ENCODE measurements at places on chromosomes 5 and 9.

GRCh38 chr5:32814141-32814540 is 103.0 kb downstream of the NPR3 start:
- DNase-seq: no peak

DNA sequence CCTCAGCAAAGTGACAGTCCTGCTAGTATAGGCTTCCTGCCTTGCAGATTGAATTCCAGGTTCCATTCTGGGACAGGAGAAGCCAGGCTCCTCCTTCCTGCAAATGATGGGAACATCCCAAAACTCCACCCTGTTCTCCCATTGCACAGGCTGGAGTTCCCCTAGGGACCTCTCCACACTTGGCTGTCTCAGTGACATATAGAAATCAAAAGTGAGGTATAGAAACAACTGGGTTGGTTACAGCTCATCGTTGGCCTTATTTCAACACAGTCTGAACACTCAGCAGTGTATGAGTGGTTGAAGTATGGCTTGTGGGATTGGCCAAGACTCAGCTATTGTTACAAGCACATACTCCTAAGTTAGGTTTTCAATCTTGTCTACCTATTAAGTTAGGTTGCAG is 157.8 kb upstream of the FTMT start:
- DNase-seq: peak; percentile 26

DNA sequence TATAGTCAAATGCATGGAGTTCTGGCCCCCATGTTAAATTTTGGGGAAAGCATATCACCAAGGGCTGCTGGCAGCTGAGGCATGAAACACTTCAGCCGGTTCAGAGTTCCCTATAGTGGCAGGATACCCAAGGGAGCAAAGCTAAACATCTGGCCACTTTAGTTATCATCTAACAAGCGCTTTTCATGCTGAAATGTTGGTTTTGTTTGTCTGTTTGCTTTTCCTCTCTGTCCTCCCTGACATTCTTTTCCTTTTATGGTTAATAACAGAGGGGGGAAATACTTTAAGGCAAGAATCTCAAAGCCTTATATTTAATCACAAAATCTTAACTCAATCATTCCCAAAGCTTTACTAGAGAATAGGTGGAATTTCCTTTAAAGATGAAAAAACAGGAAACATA is 11.9 kb downstream of the APBA1 start:
- no peak for DNase-seq

DNA sequence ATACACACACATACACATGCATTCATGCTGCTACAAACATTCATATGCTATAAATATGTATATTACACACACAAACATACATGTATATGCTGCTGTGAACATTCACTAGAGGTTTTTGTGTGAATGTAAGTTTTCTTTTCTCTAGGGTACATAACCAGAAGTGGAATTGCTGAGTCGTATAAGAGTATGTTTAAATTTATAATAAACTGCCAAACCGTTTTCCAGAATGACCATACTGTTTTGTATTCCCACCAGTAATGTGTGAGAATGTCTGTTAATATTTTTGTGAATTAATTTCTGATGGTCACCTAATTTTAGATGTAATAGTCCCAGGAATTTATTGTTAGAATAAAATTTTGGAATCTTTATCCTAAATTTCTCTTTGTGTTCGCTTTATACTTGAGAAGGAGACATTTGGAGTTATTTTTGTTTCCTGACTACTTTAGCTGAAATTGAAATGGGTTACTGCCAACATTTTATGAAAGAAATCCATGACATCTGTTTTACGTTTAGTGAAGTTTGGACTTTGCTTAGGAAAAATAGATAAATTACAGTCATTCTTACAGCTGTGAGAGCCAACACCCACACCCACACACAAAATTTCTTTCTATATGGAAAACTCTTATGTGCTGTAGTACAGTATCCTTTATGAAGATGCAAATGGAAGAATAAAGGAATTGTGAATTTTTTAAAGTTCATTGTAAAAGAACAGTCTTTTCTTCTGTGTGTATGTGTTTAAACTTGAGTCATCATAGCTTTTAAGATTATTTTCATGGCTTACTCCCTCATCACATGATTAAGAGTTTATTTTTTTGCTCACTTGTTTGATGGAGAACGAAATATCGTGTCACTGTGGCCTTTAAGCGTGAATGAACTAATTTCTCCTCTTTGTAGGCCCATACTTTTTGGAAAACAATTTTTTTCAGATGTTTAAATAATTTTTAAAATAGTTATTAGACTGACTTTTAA is 24.3 kb downstream of the CENPP start:
- DNase-seq: peak; percentile 65

DNA sequence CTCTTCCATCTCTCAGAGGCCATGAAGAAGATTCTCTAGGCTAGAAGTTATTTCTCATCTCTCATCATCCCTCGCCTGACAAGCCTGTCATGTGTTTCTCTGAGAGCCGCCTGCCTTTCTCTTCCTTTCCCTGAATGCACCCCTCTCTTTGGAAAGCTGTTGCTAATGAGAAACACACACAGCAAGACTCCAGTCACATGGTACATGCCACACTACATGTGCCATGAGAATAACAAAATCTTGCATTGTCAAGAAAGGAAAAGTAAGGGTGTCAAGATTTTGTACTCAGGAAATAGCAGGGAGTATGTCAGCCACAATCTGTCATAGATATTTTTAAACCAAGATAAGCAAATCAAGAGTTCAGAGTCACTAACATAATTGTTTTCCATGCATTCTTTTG is 8.9 kb downstream of the AGXT2 start:
- DNase-seq: no peak

DNA sequence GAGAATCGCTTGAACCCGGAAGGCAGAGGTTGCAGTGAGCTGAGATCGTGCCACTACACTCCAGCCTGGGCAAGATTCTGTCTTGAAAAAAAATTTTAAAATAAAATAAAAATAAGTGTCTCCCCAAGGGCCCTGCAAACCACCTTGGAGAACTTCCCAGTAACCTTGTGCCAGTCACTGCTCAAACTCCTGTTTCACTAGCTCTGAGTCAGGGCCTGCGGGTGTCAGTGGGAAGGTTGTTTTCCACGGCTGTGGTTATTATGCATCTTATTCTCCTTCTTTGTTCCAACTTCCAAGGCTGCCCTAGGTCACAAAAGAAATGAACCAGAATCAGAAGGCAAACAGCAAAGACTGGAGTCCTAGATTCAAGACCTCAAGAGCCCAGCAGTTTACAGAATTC is 246.7 kb downstream of the ADAMTSL1 start:
- peak; percentile 58 for DNase-seq

DNA sequence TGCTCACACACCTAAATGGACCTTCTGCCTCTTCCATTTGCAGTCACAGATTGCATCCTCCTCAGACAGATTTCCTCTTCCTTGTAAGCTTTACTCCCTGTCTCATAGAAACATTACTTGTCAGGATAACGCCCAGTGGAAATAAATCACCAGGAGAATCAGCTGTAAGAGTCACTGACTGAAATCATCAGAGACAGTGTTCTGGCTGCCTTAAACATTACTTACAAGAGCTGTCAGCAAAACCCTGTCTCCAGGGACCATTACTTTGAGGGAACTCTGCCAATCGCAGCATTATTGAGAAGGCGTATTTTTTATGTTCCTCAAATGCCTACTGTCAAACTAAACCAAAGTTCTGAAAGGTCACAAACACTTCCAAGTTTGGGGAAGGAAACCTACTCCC is 5.9 kb downstream of the DPYSL3 start:
- peak; percentile 61 for DNase-seq

GRCh38 chr5:148214665-148215185 is 11.9 kb downstream of the SPINK6 start:
- DNase-seq: no peak

DNA sequence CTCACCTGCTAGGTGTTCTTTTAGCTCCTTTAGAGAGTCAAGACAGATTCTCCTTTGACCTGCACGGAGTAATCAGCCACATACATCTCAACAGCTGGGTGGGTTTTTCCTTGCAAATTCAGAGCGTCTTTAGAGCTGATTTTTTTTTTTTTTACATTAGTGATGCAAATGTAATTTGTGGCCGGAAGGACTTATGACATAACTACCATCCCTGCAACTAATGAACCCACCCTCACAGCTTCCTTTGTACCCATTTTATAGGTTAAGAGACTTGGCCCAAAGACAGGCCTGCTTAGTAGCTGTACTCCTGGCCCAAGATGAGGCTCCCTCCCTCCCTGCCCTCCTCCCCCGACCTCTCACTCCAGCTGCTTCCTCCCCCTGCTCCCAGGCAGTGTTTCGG is 69.9 kb upstream of the NIPAL4 start:
- no peak for DNase-seq

GRCh38 chr9:88604836-88605511 is 70.0 kb downstream of the NXNL2 start:
- DNase-seq: no peak

GRCh38 chr5:178348356-178349074 is 115.9 kb upstream of the PHYKPL start:
- no peak for DNase-seq

DNA sequence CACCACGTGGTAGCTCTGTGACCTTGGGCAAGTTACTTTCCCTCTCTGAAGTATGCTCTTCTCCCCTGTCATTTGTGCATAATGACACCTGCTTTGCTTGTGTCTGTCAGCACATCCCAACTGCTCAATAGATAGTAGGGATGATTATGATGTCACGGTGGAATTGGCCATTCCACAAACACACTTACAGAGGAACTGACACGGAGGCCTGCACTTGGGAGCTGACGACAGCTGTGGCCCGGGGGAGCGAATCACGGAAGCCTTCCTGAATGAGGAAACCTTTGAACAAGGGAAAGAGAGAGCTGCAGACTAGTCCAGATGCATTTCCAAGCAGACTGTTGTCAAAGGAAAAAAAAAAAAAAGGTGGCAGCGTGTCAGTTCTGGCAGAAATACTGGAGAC is 21.0 kb downstream of the TLX3 start:
- DNase-seq: no peak

- no peak for DNase-seq
Observed at GRCh38 chr5:142549834-142550233, 136.1 kb downstream of the FGF1 start.

DNA sequence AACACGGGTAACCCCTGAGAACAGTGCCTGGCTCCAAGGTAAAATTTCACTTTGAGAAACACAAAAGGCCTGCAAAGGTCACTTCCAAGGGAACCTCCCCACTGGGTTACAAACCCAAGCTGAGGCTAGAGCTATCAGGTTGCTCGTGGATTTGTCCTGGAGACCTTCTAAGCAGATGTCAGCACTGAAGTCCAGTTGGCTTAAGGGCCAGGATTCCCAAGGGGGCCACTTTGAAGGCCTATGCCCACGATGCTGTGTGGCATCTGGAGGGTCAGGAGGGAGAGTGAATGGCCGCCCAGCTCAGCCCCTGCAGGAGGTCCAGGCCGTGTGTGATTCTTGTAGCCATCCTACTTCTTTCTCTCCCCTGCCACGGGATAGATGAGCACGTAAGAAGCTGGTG is 100.2 kb upstream of the FSTL4 start:
- DNase-seq: no peak

DNA sequence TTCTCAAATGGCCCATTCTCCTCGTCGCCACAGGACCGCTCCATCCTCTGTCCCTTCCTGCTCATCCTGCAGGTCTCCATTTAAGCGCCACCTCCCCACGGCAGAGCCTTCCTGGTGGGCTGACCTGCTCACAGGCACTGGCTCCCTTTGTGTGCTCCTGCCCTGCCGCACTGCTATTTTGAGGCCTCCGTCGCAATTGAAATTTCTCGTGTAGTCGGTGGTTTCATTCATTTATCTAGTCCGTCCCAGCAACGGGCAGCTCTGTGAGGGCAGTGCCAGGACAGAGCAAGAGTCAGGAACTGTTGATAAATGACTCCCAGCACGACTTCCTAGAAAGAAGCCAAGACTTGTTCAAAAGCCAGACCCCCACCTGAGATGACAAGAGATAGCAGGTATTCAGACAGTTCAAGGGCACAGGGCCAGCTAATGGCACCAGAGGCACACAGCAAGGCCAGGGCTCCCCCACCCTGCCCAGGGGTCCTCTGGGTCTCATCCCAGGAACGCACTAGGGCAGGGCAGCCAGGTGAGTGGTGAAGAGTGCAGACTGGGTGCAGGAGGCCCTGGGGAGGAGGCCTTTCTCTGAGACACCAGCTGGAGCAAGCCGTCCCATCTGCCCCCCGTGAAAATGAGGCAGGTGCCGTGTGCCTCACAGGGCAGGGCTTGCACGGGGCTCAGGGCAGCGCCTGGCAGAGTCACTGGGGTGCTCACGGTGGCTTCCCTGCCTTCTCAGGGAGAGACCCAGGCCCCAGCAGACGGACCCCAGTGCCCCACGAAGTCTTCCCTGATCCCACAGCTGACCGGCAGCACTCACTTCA is 36.9 kb downstream of the FAM78A start:
- DNase-seq: no peak

- DNase-seq: no peak
Observed at GRCh38 chr5:148816357-148816756, 10.1 kb upstream of the ADRB2 start.

DNA sequence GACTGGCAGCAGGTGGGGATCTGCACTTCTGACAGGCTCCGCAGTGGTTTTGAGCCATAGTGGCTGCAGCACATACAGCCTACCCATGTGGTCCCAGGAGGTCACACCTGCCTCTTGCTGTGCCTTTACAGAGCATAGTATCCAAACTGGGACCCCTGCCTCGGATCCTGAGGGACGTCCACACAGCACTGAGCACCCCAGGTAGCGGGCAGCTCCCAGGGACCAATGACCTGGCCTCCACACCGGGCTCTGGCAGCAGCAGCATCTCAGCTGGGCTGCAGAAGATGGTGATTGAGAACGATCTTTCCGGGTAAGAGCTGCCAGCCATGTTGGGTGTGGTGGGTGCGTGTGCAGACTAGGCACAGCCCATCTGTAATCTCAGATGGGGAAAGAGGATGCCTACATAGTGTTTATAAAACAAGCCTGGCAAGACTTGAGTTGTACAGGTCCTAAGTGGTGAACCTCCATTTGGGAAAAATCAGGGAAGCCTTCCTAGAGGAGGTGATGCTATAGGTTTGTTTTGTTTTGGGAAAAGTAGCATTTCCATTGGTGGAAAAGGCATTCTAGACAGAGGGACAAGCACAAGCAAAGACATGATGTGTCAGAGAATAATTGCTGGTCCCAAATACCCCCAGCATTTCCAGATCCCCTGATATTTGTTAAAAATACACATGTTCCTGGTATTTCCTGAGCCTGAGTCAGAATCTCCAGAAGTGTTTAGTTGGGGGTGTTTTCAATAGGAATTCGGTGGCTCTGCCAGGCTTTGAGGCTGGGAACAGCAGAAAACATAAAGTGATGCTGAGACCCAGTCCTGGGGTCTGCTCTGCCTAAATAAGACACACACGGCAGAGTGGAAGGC is 119.2 kb downstream of the DAB2IP start:
- DNase-seq: peak; percentile 55

- DNase-seq: no peak
Observed at GRCh38 chr5:133367071-133367786, 245.1 kb downstream of the FSTL4 start.

- DNase-seq: peak; percentile 68
Observed at GRCh38 chr5:89289604-89290003, 406.6 kb upstream of the MEF2C start.
